ENCODE measurements at places on chromosomes 3 and 15. TPM values are rescaled to one million over a fixed set of nuclear protein-coding genes. Genes with fewer than 3 reads are reported as not detected.

The GOLGA8G gene
- polyA plus RNA-seq, result not detected

The SLC25A26 gene
- polyA plus RNA-seq, result 62.5 TPM

The UBAP1L gene
- not detected for polyA plus RNA-seq

The CADPS gene
- not detected for polyA plus RNA-seq

The COL6A6 gene
- not detected for polyA plus RNA-seq

The CNTN4 gene
- polyA plus RNA-seq, result not detected

The KBTBD12 gene
- polyA plus RNA-seq, result not detected

The LSAMP gene
- not detected for polyA plus RNA-seq

The TRIM42 gene
- not detected for polyA plus RNA-seq

The DPPA2 gene
- not detected for polyA plus RNA-seq

The SAMMSON gene
- polyA plus RNA-seq, result not detected

The TF gene
- polyA plus RNA-seq, result not detected

The TRAIP gene
- polyA plus RNA-seq, result 1.3 TPM

The SERINC4 gene
- 4.2 TPM for polyA plus RNA-seq

The CCPG1 gene
- 29.2 TPM for polyA plus RNA-seq

The EPHA3 gene
- not detected for polyA plus RNA-seq

The DCP1A gene
- 68.5 TPM for polyA plus RNA-seq

The TRPM1 gene
- not detected for polyA plus RNA-seq

The ROPN1 gene
- not detected for polyA plus RNA-seq

The ITIH1 gene
- not detected for polyA plus RNA-seq

The SCN11A gene
- polyA plus RNA-seq, result not detected

The RAB8B gene
- polyA plus RNA-seq, result 35.1 TPM

The ALCAM gene
- 1.5 TPM for polyA plus RNA-seq

The CCDC33 gene
- not detected for polyA plus RNA-seq

The HAUS2 gene
- polyA plus RNA-seq, result 25.4 TPM

The GPR87 gene
- polyA plus RNA-seq, result not detected

Data from naive thymus-derived CD8-positive, alpha-beta T cell (primary cell).